ENCODE measurements at places on chromosomes 12 and 14. TPM values are rescaled to one million over a fixed set of nuclear protein-coding genes. Genes with fewer than 3 reads are reported as not detected.

STXBP6 gene
- 1.9 TPM for total RNA-seq

GPATCH2L gene
- 27.7 TPM for total RNA-seq

IL31 gene
- not detected for total RNA-seq

NAP1L1 gene
- total RNA-seq = 636 TPM

SLC6A15 gene
- 3.5 TPM for total RNA-seq
